ENCODE measurements at places on chromosomes 12 and 14.

DNA sequence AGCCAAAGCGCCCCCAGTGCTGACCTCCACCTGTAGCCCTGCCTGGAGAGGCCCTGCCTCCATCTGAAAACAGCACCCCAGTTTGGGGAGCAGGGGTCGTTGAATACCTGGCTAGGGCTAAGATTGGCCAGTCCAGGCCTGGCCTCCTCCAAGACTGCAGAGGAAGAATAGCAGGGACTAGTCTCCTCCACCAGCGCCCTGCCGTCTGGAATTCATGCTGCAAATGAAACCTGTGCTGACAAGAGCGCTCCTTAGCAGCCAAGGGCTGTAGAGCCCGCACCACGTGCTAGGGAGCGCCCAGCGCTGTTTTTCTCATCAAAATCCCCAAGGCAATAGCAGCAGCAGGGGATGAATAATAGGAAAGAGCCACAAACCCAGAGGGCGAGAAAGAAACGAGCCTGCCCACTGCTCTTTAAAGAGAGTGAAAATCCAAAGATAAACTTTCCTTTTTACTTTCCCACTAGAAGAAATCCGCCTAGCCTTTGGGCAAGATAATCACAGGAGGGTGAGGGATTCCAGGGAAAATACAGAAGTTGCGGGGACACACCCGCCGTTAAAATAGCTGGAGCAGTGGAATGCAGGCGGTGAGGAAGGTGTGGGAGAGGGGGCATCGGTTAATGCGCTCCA, 3.3 kb downstream of the COL2A1 start:
- DNase-seq: no peak

GRCh38 chr12:79454338-79454843, 236.4 kb downstream of the PAWR start:
- no peak for DNase-seq

GRCh38 chr12:41983856-41984255, 160.8 kb downstream of the GXYLT1 start:
- no peak for DNase-seq

DNA sequence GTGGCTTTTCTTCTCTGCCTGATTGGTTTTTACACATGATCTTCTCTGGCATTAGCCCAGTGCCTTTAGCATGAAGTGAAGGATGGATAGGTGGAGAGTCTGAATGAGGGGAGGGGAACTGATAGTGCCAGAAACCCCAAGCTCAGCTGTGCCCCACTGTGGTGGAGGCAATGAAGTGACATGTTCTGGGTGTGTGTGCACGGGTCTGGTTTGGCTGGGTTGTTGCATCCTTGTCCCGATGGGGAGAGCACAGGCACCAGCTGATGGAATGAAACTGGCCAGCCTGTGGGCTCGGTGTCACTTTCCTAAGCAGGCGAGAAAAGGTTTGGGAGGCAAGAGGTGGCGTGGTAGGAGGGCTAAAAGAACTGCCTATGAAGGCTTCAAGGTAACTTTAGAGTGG, 65.3 kb downstream of the CACNA1C start:
- DNase-seq: no peak

DNA sequence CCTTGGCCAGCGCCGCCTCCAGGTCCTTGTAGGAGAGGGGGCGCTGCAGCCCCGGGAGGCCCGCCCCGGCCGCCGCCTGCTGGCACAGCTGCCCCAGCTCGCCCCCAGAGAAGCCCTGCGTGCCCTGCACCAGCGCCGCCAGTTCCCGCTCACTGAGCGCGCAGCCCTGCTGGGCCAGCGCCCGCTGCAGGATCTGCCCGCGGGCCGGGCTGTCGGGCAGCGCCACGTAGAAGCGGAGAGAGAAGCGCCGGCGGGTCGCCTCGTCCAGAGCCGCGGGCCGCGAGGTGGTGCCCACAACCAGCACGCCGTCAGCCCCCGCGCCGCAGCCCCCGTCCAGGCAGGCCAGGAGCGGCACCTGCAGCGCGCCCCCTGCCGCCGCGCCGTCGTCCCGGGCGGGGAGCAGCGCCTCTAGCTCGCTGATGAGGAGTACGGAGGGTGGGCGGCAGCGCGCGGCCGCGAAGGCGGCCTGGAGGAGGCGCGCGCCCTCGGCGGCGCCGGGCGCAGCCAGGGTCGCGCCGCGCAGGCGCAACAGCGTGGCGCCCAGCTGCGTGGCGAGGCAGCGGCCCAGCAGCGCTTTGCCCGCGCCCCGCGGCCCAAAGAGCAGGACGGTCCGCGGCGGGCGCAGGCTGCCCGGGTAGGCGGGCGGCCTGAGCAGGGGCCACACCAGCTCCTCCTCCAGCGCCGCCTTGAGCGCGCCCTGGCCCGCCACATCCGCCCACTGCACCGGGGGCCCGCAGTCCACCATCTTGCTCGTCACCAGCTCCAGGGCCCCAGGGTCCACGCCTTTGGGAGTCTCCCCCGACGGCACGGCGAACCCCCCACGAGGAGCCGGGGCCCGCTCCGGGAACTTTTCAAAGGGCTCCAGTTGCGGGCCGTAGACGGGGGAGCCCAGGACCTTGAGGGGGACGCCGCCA, 27.7 kb downstream of the FIGNL2 start:
- peak; percentile 27 for DNase-seq

DNA sequence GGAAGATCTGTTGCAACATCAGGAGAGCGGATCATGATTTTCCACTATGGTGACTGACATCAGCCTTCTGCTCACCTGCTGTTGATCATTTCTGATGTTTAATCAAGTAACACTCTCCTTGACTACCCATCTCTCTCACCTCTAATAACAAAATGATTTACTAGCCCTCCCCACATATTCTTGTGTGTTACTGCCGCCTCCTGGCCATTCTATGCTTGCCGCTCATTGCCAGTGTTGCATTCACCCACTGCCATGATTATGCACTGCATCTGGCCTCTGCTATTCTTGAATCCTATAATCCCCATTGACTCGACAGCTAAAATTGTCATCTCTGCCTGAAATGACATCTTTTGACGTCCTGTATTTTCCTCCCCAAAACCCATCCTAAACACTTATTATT, 113.8 kb downstream of the RERGL start:
- no peak for DNase-seq

All from stimulated activated CD4-positive, alpha-beta T cell treated with anti-CD3 and anti-CD28 coated beads, TNF-alpha, amount 100 ng/mL, for 1 hour (primary cell).